ENCODE measurements at places on chromosomes 11 and 22.

DNA sequence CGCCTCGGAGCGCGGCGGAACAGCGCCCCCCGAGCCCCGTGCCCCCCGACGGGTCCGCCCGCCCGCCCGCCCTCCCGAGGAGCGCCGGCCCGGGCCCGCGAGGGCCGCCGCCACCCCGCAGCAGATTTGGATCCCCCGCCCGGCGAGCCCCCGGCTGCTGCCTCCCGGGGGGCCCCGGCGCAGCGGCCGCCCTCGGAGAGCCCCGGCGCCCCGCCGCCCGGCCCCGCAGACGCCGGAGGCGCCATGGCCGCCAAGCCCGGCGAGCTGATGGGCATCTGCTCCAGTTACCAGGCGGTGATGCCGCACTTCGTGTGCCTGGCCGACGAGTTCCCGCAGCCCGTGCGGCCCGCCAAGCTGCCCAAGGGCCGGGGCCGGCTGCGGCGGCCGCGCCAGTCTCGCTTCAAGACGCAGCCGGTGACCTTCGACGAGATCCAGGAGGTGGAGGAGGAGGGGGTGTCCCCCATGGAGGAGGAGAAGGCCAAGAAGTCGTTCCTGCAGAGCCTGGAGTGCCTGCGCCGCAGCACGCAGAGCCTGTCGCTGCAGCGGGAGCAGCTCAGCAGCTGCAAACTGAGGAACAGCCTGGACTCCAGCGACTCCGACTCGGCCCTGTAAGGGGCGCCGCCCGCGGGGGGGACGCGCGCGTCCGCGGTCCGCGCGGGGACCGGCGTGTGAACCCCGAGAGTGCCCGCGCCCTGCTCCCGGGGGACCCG is 380 bp downstream of the C11orf96 start:
- DNase-seq, result no peak

- DNase-seq, result peak; percentile 45
These were observed 2.1 kb downstream of the NECTIN1 start for GRCh38 chr11:119726585-119727522.

DNA sequence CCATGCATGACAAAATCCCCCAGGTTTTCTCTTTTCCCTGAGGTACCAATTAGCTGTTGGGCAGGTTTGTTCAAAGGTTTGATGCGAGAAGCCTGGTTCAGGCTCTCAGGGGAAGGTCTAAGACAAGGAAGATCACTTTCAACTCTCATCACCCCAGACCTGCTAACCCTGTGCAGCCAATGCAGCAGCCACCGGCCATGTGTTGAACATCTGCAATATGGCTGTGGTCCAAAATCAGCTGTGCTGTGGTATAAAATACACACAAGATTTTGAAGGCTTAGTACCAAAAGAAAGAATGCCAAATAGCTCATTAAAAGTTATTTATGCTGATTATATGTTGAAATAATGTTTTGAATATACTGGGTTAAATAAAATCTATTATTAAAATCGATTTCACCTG is 58.5 kb downstream of the SMCO4 start:
- no peak for DNase-seq

- peak; percentile 80 for DNase-seq
These were observed 12.5 kb downstream of the NNMT start for GRCh38 chr11:114308689-114309089.

DNA sequence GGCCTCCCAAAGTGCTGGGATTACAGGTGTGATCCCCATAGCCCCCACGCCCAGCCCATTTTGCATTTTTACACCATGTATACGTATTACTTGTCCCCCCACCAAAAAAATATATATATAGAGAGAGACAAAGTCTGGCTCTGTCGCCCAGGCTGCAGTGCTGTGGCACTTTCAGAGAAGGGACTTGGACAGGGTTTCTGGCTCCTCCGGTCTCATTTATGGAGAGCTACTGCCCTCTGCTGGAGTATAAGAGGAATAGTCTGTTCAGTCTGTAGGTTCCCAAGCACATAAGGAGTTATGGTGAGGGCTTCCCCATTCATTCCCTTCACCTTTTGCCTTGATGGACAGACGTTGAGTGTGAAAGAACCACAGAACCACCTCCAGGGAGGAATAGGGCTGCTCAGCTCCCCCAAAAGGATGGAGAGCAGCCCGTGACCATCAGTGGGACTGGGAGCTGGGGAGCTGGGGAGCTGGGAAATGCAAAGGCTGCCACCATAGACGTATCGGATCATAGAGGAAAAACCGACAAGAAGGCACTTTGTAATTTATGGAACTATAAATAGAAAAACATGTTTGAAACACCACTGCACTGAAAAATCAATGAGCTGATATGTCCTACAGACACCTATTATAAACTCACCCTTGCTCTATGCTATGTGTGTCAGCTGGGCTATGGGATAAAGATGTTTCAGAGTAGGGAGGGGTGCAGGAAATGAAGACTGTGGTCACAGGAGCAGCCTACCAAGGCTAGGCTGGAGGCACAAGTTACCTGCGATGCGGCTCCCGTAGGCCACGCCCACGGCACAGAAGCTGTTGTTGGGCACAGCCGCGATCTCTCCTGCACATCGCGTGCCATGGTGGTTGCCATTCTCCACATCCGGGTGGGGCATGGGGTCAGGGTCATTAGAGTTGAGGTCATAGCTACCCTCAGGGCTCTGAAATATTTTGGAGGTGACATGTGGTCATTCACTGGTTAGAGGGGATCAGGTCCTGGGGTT is 5.2 kb downstream of the PCSK7 start:
- peak; percentile 55 for DNase-seq

DNA sequence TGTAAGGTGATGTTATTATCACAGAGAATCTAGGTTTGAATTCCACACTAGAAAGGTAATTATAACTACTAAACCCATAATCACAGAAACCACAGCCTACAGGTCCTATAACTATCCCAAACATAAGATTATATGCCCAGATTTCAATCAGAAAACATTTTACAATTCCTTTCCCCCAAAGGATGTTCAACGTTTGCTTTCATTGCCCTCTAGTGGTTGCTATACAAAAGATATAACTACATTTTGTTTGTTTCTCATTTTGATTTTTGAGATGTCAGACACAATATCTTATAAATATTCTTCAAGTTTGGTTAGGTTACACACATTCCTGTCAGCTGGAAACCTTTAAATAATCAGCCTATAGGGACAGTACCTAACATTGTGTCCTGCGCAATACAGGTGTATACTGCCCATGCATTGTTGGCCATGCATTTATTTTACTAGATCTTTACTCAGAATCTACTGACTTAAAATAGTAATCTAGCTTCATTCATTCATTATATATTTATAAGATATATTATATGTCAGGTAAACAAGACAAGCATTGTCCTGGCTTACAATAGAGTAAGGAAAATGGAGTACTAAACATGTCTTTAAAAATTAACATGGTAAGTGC is 530.5 kb upstream of the CCDC90B start:
- DNase-seq, result no peak

DNA sequence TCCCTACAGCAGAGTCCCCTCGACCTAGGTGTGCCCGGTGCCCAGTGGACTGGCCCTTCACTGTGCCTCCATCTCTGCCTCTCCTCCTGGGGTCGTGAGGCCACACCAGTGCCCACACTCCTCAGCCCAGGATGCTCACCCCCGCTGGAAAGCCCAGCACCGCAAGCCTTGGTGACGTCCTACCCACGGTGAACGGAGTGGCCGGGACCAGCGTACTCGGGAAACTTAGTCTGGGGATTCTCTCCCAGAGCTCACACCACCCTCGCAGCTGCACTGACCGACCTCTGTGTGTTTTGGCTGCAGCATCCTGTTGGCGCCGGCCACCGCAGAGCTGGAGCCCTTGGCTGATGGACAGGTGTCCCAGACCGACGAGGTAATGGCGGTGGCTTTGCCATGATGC is 35.5 kb upstream of the KRTAP5-7 start:
- DNase-seq, result peak; percentile 59
